ENCODE measurements at places on chromosomes 7 and 10.

DNA sequence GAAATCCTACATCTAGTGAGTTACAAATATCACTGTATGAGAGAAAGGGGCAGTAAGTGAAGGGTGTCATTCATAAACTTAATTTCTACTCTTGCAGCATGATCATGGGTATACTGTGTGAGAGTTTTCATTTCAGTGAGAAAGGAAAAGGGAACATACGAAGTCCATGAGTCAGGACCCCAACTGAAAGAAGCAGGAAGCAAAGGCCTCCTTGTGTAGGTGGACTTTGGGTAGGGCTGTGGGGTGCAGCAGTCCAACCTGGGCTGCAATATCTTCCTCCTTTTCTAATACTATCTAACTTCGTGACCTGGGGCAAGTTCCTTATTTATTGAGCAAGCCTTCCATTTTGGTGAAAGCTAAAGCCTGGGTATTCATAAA, 248.2 kb upstream of the TCF7L2 start:
- H3K4me3 ChIP-seq = no peak overlapping the region
- no peak for DNase-seq
- H3K27ac ChIP-seq = no peak overlapping the region
- no peaks in the 10 kb centered on the region for H3K36me3 ChIP-seq

- H3K36me3 ChIP-seq = peaks cover 10% of the 10 kb centered on the region
- no peak overlapping the region for H3K4me3 ChIP-seq
- DNase-seq = peak; percentile 15
These were observed 17.9 kb upstream of the DDX21 start for GRCh38 chr10:68938117-68938516.

- no peak for DNase-seq
- peak overlapping the region; percentile 18 for H3K27ac ChIP-seq
- H3K4me1 ChIP-seq = peaks cover 7% of the 10 kb centered on the region
- no peaks in the 10 kb centered on the region for H3K27me3 ChIP-seq
- H3K4me3 ChIP-seq = no peak overlapping the region
- no peaks in the 10 kb centered on the region for H3K36me3 ChIP-seq
These were observed 89.3 kb downstream of the GRK5 start for GRCh38 chr10:119296703-119297102.

DNA sequence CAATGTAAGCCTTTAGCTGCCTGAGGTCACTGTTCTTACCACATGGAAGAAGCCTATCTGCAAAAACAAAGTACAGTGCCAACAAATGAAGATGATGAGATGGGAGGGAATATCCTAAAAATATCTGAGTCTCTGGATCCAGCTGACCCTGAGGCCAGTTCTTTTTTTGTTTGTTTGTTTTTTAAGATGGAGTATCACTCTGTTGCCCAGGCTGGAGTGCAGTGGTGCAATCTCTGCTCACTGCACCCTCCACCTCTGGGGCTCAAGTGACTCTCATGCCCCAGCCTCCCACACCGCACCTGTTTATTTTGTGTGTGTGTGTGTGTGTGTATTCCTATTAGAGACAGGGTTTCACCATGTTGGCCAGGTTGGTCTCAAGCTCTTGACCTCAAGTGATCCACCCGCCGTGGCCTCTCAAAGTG, 44.9 kb downstream of the HYCC1 start:
- H3K27ac ChIP-seq = no peak overlapping the region
- H3K36me3 ChIP-seq = no peaks in the 10 kb centered on the region
- peaks cover 2% of the 10 kb centered on the region for H3K4me1 ChIP-seq

DNA sequence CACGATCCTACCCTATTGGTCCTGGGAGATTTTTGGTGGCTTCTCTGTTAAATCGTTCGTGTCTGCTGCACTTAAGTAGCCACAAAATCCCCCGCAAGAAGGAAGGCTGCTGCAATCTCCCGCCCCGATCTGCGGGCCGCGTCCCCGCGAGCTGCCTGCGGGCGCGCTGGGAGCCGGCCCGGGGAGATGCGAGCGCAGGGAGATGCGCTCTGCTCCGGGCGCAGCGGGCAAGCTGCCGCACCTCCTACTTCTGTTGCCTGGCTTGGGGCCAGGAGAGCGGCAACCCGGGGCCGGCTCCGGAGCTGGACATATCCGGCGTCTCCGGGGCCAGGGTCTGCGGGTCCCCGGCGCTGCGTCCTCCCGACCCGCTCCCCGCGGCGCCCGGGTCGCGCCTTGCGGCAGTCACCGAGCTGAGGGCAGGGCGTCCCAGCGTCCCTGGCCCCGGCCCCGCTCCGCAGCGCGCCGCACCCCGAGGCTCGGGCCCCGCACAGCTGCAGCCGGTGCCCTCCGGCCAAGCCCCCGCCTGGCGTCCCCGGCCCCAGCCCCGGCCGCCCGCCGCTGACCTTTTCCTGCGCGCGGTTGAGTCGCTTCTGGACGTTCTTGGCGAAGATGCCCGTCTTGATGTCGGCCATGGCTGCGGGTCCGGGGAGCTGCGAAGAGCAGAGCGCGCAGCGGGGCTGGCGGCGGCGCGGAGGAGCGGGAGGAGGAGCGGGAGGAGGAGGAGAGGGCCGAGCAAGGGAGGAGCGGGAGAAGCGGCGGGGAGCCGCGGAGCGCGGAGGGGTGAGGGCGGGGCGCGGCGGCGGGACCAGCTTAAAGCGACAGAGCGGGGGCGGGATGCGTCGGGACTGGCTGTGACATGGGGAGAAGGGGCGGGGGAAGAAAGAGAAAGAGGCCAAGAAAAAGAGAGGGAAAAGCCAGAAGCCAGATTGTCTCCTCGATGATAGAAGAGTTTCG, at the start of gene AMPH:
AMPH (minus strand) TSS at position 654 of the 954 bp plus-strand sequence; CDS start at position 632, 22 bp downstream.
- no peak within 1 kb of the TSS for H3K27ac ChIP-seq
- DNase-seq = peak; percentile 88
- peaks cover 12% of the 10 kb centered on the region for H3K27me3 ChIP-seq
- peaks cover 9% of the 10 kb centered on the region for H3K4me1 ChIP-seq
- H3K4me3 ChIP-seq = peak within 1 kb of the TSS; percentile 24

DNA sequence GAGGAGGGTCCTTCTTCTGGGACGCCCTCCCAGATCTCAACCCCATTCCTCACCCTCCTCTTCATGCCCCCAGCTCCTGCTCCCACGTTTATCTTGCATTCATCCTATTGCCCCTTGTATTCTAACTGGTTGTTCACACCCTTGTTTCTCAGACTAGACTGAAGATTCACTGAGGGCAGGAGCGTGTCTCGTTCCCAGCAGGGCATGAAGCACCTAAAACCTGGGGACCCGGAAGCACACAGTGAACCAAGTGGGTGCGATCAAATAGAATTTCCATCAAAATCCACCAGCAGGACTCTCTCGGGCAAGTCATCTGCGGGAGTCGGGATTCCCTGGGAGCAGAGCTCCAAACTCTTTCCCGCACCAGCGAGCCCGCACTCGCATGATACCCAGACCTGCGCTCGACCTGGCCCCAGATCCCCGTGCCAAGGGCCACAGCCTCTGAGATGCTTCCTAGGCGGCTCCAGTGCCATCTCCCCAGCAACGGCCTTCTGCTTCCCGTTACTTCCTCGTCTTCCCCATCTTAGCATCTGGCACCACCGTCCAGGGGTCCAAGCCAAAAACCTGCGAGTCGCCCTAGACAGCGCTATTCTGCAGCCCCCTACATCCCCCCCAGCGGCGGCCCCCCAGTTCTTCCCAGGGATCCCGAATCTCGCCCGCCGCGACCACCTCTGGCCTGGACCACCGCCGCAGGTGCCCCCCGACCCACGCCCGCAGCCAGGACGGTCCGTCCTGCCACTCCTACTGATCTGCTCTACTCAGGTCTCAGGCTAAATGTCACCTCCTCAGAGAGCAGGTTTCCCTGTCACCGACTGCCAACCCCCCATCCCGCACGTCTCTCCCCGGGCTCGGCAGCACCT, 6.1 kb upstream of the GBX1 start:
- no peak overlapping the region for H3K4me3 ChIP-seq
- peaks cover 8% of the 10 kb centered on the region for H3K27me3 ChIP-seq
- no peak for DNase-seq
- H3K27ac ChIP-seq = no peak overlapping the region

- H3K4me3 ChIP-seq = no peak overlapping the region
- H3K36me3 ChIP-seq = no peaks in the 10 kb centered on the region
- no peak for DNase-seq
- H3K27me3 ChIP-seq = no peaks in the 10 kb centered on the region
- no peaks in the 10 kb centered on the region for H3K4me1 ChIP-seq
These were observed 177.2 kb upstream of the INHBA start for GRCh38 chr7:41880107-41880506.

DNA sequence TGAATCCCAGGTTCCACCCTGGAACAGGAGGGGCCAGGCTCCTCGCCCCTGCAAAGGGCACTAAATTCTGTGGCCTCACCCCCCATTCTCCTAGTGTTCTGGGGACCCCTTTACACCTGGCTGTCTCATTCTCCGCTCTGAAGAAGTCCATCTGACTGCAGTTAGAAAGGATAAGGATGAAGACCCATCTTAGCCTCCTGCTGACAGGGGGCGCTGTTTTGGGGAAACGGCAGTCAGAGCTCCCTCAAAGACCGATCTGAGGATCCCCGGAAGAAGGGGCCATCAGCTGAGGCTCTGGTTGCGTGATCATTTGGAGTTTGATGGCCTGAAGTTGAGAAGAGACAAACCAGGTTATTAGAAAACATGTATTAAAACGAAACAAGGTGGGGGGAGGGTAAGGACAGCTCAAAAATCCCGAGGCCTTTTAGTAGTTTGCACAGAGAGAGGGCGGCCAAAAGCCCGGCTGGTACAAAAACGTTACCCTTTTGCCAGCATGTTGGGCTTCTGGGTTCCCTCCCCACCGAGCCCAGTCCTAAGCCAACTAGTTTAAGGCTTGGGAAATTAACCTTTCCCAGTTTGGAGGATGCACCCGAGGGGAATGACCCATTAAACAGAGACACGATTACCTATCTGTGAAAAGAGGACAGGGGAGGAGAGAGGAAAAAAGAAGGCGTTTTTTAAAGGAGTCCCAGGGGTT, 102.8 kb downstream of the CHN2 start:
- no peak overlapping the region for H3K27ac ChIP-seq
- H3K4me1 ChIP-seq = no peaks in the 10 kb centered on the region
- H3K36me3 ChIP-seq = no peaks in the 10 kb centered on the region
- no peak for DNase-seq
- no peak overlapping the region for H3K4me3 ChIP-seq

DNA sequence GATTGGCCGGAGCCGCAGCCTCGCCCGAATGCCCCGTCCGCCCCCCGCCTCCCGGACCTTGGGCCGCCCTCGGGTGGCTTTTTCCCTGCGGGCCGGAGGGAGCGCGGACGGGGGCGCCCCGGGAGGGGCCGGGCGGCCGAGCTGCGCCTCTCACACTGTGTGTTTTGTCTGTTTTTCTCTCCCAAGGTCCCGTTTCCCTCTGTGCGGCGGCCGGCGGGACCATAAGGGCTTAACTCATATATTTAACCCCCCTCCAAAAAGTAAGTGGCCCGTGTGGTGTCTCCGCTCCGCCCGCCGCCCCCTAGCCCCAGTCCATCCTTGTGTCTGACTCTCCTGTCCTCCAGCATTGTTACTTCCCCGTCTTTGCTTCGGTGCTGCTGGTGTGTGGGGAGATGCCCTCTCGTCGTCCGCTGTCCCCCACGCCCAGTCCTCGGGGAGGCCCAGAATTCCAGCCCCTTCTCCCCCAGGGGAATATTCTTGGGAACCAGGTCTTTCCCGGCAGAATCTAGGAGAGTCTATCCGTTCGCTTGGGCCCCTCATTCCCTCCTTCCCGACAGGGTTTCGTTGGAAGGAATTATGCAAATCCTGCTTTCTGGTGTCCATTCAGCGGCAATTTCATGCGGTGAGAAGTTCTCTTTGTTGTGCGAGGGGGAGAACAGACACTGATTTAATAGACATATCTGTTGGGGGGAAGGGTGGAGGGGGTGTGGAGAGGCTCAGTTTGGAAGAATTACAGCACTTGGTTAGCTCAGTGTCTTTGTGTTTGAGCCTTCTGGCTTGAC, 1.3 kb downstream of the LCOR start:
- H3K4me3 ChIP-seq = peak overlapping the region; percentile 96
- H3K27me3 ChIP-seq = no peaks in the 10 kb centered on the region
- no peaks in the 10 kb centered on the region for H3K4me1 ChIP-seq

GRCh38 chr7:98227939-98228338, 16.7 kb downstream of the BHLHA15 start:
- H3K27me3 ChIP-seq = no peaks in the 10 kb centered on the region
- no peak for DNase-seq
- H3K36me3 ChIP-seq = peaks cover 7% of the 10 kb centered on the region
- no peak overlapping the region for H3K4me3 ChIP-seq

DNA sequence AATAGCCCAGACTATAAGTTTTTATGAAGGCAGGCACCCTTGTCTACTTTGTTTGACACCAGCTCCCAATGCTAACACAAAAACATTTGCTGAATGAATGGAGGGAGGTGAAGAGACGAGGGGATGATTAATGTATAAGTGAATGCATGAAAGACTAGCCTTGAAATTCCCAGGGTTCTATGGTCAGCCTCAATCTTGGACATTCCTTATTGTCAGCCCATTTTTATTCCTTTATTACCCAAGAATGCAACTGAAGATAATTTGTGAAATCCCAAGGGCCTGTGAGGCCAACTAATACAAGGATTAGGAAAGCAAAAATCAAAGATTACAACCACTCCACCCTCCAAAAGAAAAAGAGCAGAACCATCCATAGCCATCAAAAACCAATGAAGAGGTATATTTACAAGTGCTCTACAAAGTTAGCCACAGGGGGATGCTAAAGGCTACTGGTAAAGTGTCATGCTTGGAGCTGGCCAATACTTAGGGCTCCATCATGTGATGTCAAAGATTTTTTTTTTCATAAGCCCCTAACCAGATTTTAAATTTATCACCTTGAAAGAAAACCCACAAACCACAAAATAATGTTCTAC, 40.0 kb upstream of the ASAH2 start:
- DNase-seq = no peak
- H3K27ac ChIP-seq = no peak overlapping the region
- peaks cover 16% of the 10 kb centered on the region for H3K4me1 ChIP-seq
- H3K36me3 ChIP-seq = no peaks in the 10 kb centered on the region

GRCh38 chr7:18638594-18639452, 143.3 kb downstream of the HDAC9 start:
- H3K36me3 ChIP-seq = no peaks in the 10 kb centered on the region
- H3K27ac ChIP-seq = no peak overlapping the region
- no peak for DNase-seq
- H3K27me3 ChIP-seq = no peaks in the 10 kb centered on the region
- H3K4me1 ChIP-seq = no peaks in the 10 kb centered on the region

GRCh38 chr7:102170393-102170970, 116.2 kb upstream of the SH2B2 start:
- H3K4me1 ChIP-seq = no peaks in the 10 kb centered on the region
- DNase-seq = peak; percentile 32
- no peak overlapping the region for H3K27ac ChIP-seq
- H3K4me3 ChIP-seq = no peak overlapping the region
- H3K27me3 ChIP-seq = no peaks in the 10 kb centered on the region

- H3K4me1 ChIP-seq = peaks cover 22% of the 10 kb centered on the region
- H3K4me3 ChIP-seq = no peak overlapping the region
- H3K36me3 ChIP-seq = no peaks in the 10 kb centered on the region
- no peaks in the 10 kb centered on the region for H3K27me3 ChIP-seq
- peak overlapping the region; percentile 31 for H3K27ac ChIP-seq
These were observed 239.6 kb downstream of the PHF14 start for GRCh38 chr7:11213266-11213665.

DNA sequence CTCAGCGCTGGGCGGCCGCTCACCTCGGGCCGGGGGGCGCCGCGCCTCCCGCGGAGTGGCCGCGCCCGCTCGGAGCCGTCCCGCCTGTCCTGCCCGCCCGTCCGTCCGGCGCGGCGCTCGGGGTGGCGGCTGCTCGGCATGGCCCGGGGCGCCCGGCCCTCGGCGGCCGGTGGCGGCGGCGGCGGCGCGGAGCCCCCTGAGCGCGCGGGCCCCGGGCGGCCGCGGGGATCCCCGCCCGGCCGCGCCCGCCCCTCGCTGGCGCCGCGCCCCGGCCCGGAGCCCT, 338 bp downstream of the SDK1 start:
- H3K27ac ChIP-seq = no peak overlapping the region
- no peak for DNase-seq
- peak overlapping the region; percentile 62 for H3K4me3 ChIP-seq
- no peaks in the 10 kb centered on the region for H3K36me3 ChIP-seq

- H3K36me3 ChIP-seq = peaks cover 9% of the 10 kb centered on the region
- no peak overlapping the region for H3K27ac ChIP-seq
- H3K4me1 ChIP-seq = peaks cover 2% of the 10 kb centered on the region
- no peak for DNase-seq
These were observed 30.3 kb upstream of the NCAPG2 start for GRCh38 chr7:158734861-158735260.
